ENCODE measurements at places on chromosomes 12 and 14.

DNA sequence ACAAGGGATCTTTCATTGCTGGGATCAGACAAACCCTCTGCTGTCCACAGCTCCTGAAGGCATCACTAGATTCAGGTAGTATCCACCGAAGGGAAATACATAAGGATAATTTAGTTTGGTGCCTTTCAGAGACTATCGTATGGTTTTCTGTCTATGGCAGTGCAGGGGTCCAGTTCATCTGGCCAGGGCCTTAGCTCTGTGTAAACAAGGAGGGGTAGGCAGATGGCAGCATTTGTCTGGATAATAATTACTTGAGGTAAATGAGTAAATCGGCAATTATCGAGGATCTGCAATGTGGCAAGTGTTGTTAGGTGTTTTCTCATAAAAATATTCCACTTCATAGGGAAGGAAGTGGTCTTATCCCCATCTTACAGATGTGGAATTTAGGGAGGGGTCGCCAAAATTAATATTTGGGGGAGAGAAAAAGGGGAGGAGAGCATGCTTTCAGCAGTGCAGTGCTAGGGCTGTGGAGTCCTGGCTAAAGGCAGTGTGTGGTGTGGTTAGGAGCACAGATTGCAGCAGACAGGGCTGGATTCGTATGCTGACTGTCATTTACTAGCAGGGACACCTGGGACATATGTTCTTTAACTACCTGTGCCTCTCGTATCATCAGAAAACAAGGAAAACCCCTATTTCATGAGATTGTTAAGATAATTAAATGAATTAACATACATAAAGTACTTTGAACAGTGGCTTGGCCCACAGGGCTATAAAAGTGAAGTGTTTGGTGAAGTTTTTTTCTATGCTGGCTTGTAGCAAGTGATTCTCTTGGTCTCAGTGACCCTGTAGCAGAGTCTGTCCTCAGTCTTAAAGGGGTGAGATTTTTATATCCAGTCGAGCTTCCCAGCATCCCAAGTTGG, 27.1 kb downstream of the RASSF8 start:
- no peak for DNase-seq

- no peak for DNase-seq
Observed at GRCh38 chr12:130339951-130340350, 2.3 kb downstream of the PIWIL1 start.

DNA sequence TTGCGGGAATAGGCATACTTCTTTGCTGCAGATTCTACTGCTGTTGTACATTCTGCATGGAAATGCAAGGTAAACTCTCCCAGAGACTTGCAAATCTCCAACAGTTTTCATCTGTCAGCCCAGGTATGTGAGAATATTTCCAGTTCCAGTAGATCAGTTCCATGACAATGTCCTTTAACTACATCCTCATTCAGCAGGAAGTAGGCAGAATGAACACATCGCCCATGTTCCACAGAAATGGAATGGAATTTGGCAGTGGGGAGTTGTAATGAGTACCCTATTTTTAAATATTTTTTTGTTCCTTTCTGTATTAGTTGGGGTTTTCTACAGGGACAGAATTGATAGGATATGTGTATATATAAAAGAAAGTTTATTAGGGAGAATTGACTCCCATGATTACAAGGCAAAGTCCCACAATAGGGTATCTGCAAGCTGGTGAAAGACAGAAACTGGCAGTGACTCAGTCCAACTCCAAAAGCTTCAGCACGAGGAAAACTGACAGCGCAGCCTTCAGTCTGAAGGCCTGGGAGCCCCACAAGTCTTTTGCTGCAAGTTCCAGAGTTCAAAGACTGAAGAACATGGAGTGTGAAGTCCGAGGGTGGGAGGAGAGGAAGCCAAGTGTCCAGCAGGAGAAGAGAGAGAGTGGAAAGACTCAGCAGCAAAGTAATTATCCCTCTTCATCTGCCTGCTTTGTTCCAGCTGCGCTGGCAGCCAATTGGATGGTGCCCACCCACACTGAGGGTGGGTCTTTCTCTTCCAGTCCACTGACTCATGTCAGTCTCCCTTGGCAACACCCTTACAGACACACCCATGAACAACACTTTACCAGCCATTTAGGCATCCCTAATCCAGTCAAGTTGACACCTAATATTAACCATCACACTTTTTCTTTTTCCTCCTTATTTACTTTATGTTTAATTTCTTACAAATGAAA, 110.4 kb upstream of the SCAF11 start:
- no peak for DNase-seq

DNA sequence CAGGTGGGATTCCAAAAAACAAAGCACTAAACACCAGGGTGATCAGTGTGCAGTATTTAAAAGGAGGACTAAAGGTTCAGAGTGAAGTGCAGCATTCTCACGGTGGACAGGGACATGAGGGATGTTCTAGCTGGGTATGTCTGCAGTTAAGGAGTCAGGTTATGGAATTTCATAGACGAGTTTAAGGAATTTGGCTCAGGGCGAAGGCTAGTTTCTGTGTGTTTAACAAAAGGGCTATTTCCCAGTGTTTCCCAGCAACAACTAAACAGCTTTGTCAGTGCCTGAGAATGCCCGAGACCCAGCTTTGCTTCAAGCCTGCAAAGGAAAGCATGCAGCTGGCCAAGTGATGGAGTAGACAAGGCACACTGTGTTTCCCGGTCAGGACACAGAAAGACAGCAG, 7.0 kb downstream of the KRT1 start:
- DNase-seq, result no peak

DNA sequence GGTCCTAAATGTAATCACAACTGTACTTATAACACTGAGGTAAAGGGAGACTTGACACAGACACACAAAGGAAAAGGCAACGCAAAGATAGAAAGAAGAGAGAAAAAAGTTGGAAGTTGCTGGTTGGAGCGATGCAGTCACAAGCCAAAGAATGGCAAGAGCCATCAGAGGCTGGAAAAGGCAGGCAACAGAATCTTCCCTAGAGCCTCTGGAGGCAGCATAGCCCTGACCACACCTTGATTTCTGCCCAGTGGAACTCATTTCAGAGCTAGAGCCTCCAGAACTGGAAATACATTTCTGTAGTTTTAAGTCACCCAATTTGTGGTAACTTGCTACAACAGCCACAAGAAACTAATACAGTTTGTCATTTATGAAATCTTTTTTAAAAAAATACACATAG, 89.2 kb downstream of the PUS7L start:
- no peak for DNase-seq

GRCh38 chr14:23355871-23356435, 3.3 kb upstream of the SLC22A17 start:
- no peak for DNase-seq

DNA sequence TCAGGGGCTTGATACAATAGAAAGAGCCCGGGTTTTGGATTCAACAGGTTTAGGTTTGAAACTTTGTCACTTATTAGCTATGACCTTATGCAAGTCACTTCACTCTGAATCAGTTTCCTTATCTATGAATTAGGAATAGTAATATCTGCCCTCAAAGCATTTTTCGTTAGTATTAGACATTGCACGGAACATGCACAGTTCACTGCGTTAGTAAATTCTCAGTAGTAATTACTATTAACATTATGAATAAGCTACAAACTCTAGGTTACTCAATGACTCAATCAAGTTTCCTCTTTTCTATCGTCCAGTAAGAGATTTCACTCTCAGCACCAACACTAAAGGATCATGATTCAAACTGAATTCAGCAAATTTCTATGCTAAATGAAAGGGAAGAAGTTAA, 150.3 kb downstream of the CEP83 start:
- DNase-seq, result no peak

DNA sequence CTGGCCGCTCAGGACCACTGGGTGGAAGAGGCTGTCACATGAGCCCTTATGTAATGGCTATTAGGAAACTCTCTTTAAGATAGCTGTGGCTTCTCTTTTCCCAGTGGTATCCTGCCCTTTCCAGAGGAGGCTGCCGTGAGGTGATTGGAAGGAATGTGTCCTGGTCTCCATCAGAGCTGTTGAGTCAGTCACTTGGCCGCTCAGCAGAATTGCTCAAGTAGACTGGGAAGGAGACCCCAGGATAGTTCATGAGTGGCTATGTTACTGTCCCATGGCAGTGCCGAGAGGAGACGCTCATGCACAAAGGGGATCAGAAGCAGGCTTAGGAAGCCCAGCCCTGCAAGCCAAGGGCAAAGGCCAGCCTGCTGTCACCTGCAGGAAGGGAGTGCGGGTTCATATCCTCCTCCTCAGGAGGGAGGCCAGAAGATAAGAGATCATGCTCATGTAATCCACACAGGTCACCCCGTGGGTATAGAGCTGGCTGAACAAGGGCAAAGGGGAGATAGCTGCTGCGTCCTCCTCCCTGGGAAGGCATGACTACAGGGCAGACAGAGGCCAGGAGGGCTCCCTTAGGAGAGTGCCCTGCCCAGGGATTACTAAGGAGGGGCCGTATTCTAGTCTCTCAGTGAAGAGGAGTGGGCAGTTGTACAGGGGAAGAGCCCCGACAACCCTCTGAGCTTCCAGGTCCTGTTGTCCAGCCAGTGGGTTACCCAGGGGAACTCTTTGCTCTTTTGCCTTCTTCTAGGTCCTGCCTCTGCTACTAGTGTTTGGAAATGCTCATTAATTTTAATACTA, 137.0 kb upstream of the MAX start:
- DNase-seq, result peak; percentile 89

- no peak for DNase-seq
Observed at GRCh38 chr12:130184404-130185090, 22.3 kb downstream of the FZD10 start.

GRCh38 chr12:48037267-48037915, 33.1 kb upstream of the COL2A1 start:
- peak; percentile 56 for DNase-seq

DNA sequence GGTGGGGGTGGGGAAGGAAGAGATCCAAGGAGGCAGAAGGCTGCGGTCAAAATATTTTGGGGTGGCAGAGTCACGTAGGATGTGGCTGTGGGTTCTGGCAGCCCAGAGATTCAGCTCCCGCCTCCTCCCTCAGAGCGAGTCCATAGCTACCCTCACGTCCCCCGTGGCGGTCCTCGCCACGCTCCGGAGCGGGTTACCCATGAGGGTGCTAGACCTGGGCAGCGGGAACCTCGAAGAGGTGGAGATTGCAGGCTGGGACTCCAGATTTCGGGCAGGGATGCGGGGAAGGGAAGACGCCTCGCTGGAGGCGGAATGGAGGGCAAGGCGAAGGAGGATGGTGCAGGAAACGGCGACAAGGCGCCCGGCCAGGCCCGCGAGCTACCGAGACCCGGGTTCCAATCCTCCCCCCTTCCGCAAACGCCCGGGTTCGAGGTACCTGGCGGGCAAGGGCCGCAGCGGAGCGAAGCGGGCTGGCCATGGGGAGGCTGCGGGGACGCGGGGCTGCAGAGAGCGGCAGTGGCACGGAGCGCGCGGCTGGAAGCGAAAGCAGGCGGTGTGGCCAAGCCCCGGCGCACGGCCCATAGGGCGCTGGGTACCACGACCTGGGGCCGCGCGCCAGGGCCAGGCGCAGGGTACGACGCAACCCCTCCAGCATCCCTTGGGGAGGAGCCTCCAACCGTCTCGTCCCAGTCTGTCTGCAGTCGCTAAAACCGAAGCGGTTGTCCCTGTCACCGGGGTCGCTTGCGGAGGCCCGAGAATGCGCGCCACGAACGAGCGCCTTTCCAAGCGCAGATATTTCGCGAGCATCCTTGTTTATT, 46.2 kb downstream of the BCAT1 start:
- peak; percentile 79 for DNase-seq

DNA sequence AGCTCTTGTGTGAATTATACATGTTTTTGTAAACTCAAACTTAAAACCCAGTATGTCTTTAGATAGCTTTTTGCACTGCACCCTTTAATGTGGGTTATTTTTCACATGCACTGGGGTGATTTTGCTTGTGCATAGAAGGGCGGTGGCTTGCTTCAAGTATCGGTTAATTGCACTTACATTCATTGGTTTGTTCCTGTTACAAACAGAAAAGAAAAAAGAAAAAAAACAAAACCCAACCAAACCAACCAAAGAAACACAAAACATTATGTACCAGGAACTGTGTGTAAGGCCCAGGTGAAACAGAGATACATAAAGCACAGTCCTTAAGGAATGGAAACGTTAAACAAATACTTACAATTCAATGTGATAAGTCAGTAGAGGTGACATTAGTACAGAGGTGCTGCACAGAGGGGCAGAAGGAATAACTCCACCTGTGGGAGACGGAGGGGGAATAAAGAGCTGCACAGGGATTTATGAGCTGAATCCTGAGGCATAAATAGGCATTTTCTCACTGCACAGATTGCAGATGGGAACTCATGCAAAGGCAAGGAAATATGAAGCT, 151.4 kb downstream of the KTN1 start:
- no peak for DNase-seq

GRCh38 chr12:102539651-102540553, 59.5 kb upstream of the IGF1 start:
- peak; percentile 98 for DNase-seq

DNA sequence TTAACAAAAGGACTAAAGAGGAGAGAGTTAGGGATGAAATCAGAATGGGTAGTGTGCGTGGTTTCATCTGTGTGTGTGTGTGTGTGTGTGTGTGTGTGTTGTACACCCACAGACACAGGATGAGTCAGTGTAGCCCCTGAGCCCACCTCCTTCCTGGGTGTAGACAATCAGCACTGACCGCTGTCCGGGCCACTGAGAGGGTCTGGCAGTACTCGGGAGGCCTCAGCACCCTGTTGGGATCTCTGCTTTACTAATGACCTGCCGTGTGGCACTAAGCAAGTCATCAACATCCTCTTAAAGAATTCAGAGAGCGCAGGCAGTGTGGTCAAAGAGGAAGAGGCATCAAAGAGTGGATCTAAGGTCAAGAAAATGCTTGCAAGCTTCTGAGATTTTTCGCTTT, 112.6 kb downstream of the PRMT8 start:
- no peak for DNase-seq

GRCh38 chr14:57478050-57478449, 15.6 kb downstream of the CCDC198 start:
- DNase-seq, result no peak

DNA sequence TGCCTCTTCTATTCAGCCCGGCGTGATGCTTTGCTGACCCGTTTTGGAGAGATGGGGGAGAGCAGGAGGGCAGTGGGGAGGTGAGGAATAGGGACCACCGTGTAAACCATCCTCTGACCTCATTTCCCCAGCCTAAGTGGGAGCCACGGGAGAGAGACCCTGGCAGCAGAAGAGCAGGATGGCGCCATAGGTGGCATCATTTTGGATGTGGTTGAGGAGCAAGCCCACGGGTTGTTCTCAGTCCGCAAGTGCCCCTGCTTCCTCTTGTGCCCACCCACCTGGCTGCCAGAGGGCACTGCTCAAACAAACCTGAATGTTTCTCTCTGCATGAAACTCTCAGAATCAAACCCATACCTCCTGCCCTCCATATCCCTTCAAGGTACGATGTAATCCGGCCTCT, 10.7 kb upstream of the UBC start:
- DNase-seq, result no peak

DNA sequence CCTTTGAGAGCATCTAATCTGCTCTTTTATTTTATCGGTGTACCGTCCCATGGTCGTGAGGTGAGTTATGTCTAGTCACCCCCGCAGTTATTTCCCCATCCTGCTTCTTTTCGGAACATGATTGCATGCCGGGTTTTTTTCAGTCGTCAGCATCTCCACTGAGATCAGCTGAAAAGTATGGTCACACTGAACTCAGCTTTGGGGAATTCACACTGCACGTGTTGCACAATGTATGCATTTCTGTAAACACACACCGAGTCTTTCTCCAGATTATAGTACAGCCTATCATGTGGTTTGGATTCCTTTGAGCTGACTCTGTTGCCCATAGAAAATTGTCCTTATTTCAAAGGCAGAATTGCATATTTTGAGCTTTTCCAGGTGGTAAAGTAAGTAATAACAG, 24.6 kb downstream of the PLXNC1 start:
- peak; percentile 97 for DNase-seq

GRCh38 chr12:58424735-58425392, 483.5 kb downstream of the ATP23 start:
- no peak for DNase-seq

Measured in EL (cell line).